GM23248 (cell line): ENCODE measurements at places on chromosomes 7 and 10. TPM values are rescaled to one million over a fixed set of nuclear protein-coding genes. Genes with fewer than 3 reads are reported as not detected.
A peak's percentile ranks its signal among the peaks of the same experiment; 100 is the strongest.

The MBL2 gene
- total RNA-seq, result not detected in 2 replicates

The AS3MT gene
- 1.3 and 2.3 TPM in 2 replicates for total RNA-seq

DNA sequence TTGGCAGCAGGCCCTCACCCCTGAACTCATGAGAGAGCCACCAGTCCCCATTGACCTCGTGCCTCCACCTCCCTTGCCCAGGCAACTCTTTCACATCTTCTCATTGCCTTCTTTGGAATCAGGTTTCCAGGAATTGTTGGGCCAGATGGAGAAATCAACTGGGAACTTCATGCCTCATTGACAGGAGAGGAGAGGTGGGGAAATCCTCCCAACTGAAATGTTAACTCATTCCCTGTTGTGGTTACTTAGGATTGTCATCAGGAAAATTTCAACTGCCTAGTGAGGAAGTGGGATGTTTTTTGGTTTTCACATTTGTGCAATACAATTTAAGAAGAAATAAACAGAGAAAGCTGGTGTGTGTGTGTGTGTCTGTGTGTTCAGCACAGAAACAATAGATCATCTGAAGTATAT is 106.6 kb upstream of the INHBA start:
- H3K36me3 ChIP-seq, result no peaks in the 10 kb centered on the region
- peak; percentile 34 for DNase-seq
- no peak overlapping the region for H3K4me3 ChIP-seq
- H3K4me1 ChIP-seq, result no peaks in the 10 kb centered on the region
- H3K27me3 ChIP-seq, result no peaks in the 10 kb centered on the region

GRCh38 chr7:725223-726005 is 1.1 kb upstream of the DNAAF5 start:
- no peak overlapping the region for H3K27ac ChIP-seq
- peak; percentile 55 for DNase-seq
- H3K4me1 ChIP-seq, result 0 out of 2 replicates have a peak, but pooled peaks cover 4% of the 10 kb centered on the region
- no peaks in the 10 kb centered on the region for H3K27me3 ChIP-seq
- peak overlapping the region; percentile 70 for H3K4me3 ChIP-seq
- H3K36me3 ChIP-seq, result no peaks in the 10 kb centered on the region

- peaks cover 12% of the 10 kb centered on the region for H3K4me1 ChIP-seq
- no peak overlapping the region for H3K4me3 ChIP-seq
- peaks cover 19% of the 10 kb centered on the region for H3K36me3 ChIP-seq
- no peaks in the 10 kb centered on the region for H3K27me3 ChIP-seq
These were observed 30.7 kb upstream of the STOX1 start for GRCh38 chr10:68796605-68797004.

GRCh38 chr10:38032886-38033285 is 22.4 kb downstream of the ZNF33A start:
- H3K4me1 ChIP-seq, result no peaks in the 10 kb centered on the region
- H3K27ac ChIP-seq, result no peak overlapping the region
- peaks cover 16% of the 10 kb centered on the region; the same call in 1 of the 2 replicates for H3K36me3 ChIP-seq
- H3K27me3 ChIP-seq, result no peaks in the 10 kb centered on the region

The CALCR gene
- not detected in 2 replicates for total RNA-seq

DNA sequence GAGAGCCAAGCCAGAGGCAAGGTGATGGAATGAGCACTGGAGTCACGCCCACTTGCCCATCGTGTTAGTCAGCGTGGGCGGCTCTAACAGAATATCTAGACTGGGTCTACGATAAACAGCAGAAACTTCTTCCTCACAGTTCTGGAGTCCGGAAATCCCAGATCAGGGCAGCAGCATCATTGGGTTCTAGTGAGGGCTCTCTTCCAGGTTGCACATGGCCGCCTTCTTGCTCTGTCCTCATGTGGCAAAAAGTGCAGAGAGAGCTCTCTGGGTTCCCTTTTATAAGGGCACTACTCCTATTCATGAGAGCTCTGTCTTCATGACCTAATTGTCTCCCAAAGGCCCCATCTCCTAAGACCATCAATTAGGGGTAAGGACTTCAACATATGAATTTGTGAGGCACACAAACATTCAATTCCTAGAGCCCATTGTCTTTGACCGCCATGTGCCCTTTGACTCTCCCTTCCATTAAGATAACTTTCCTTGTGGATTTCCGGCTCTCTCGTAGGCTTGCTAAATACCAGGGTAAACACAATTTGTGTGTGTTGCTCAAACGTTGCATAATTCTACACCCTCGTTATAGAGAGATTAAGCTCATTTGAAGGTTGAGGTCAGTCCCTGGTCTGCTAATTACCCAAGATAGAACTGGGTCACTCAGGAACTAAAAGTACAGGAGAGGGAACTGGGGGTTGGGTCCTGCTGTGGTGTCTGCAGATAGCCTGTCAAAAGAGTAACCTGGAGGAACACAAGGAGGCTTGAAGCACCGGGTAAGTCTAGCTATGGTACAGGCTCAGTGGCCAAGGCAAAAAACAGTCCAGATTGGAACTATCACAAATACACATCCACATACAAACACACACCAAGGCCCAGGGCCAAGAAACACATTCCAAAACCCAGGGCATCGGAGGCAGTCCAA is 28.7 kb upstream of the USP6NL start:
- H3K4me3 ChIP-seq, result no peak overlapping the region
- H3K27me3 ChIP-seq, result peaks cover 18% of the 10 kb centered on the region
- H3K27ac ChIP-seq, result no peak overlapping the region

DNA sequence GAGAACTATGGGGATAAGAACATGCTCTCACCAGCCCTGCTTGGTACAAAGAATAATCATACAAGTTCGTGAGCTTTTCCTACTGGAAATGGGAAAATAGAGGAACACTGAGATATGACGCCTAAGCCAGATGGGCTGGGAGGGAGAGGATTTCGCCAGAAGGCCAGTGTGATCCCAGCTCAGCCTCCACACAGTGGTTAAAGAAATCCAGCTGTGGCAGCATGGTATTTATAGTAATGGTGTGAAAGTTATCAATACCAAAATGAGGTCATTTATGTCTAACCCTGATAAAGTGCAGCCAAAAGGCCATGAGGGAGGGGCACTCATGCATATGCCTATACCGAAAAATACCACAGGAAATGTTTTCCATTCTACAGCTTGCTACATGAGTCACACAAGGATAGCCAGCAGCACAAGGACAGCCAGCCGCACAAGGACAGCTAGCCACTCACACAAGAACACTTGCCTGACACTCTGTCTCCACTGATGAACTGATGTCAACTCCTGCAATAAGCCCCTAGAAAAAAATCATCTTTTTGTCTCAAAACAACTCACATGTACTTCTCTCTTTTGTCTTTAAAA is 49.4 kb downstream of the FRMPD2 start:
- no peaks in the 10 kb centered on the region for H3K36me3 ChIP-seq
- H3K4me3 ChIP-seq, result no peak overlapping the region
- DNase-seq, result no peak
- H3K27me3 ChIP-seq, result peaks cover 41% of the 10 kb centered on the region

- no peaks in the 10 kb centered on the region for H3K36me3 ChIP-seq
- no peak overlapping the region for H3K27ac ChIP-seq
These were observed 222.5 kb upstream of the PITRM1 start for GRCh38 chr10:3395041-3395440.

The IL15RA gene
- total RNA-seq, result 0.89 and 7.0 TPM in 2 replicates

DNA sequence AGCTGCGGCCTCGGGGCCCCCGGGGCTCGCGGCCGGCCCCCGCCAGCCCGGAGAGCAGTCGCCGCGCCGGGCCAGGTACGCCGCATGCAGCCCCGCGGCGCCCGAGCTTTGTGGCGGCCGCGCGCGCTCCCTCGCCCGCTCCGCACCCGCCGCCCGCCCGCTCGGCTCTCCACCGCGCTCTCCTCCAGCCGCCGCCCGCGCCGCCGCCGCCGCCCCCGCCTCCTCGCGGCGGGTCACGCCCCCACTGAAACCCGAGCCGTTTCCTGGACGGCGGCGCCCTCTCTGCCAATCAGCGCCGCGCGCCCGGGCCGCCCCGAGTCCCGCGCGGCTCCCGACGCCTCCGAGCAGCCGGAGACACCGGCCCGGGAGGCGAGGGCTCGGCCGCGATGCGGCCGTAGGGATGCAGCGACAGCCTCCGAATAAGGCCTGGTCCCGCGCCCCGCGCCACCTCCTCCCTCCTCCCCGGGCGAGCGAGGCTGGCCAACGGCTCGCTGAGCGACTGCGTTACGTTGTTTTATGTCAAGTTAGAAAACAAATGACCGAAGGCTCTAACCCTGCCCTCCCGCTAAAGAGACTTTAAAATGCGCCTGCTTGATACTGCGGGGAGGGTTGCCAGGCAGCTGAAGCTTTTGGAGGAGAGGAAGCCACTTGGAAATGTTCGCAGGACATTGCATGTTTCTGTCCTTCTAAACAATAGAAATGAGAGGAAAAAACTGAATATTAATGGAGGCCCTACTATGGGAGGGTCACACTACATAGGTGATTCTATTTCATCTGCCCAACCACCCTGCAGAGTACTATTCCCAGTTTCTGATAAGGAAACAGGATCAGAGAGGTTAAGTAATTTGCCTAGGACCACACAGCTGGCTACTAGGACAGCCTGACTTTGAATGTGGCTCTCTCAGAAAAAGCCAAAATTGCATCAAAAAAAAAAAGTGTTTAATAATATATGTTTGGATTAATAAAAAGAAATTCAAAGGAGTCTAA is at the start of gene FGFR2:
FGFR2 (minus strand) TSS at position 182 of the 987 bp plus-strand sequence. CDS start 4,627 bp downstream, outside the sequence.
- peak within 1 kb of the TSS; percentile 57 for H3K4me3 ChIP-seq
- H3K4me1 ChIP-seq, result peaks cover 3% of the 10 kb centered on the region; the same call in 1 of the 2 replicates
- H3K27ac ChIP-seq, result no peak within 1 kb of the TSS
- H3K36me3 ChIP-seq, result no peaks in the 10 kb centered on the region
- peaks cover 53% of the 10 kb centered on the region for H3K27me3 ChIP-seq

DNA sequence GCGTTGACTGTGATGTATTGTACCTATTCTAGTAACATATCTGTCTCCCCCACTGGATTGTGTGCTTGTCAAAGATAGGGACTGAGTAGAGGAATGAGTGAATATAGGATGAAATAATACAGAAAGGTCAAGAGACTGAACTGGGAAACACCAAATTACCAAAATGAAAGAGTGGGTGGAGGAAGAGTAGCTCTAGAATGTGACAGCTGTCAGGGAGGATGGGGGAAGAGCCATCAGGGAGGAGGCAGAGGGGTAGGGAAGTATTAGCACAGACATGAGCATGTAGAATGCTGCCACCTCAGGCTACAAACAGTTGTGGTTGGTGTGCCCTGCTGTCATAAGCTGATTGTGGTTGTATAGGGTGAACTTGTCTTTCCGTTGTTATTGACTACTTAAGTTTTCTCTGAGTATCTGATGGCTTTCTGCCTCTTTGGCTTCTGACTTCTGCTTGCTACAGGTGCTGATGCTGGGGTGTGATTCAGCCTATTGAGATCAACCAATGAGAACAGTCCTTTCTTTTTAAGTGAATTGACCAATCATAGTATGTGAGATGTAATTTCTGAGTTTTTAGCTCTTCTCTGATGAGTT is 5.6 kb downstream of the CCSER2 start:
- H3K27ac ChIP-seq, result no peak overlapping the region
- H3K4me1 ChIP-seq, result peaks cover 37% of the 10 kb centered on the region
- H3K27me3 ChIP-seq, result no peaks in the 10 kb centered on the region
- no peaks in the 10 kb centered on the region for H3K36me3 ChIP-seq
- peak; percentile 38 for DNase-seq
- no peak overlapping the region for H3K4me3 ChIP-seq

GRCh38 chr7:92747041-92747835 is 89.1 kb downstream of the CDK6 start:
- no peaks in the 10 kb centered on the region for H3K27me3 ChIP-seq
- H3K27ac ChIP-seq, result peak overlapping the region; percentile 56
- H3K4me3 ChIP-seq, result no peak overlapping the region
- H3K36me3 ChIP-seq, result no peaks in the 10 kb centered on the region

GRCh38 chr7:126303926-126304325 is 948.8 kb downstream of the GRM8 start:
- no peaks in the 10 kb centered on the region for H3K36me3 ChIP-seq
- no peaks in the 10 kb centered on the region for H3K4me1 ChIP-seq
- no peak for DNase-seq
- H3K4me3 ChIP-seq, result no peak overlapping the region
- no peak overlapping the region for H3K27ac ChIP-seq

The SMO gene
- total RNA-seq, result 14.7 and 16.3 TPM in 2 replicates

GRCh38 chr10:73887294-73888039 is 13.1 kb upstream of the CAMK2G start:
- H3K36me3 ChIP-seq, result no peaks in the 10 kb centered on the region
- peak overlapping the region; percentile 55 for H3K4me3 ChIP-seq
- H3K27me3 ChIP-seq, result no peaks in the 10 kb centered on the region
- peak; percentile 98 for DNase-seq
- peaks cover 44% of the 10 kb centered on the region for H3K4me1 ChIP-seq
